ENCODE measurements at places on chromosomes 16 and 17. TPM values are rescaled to one million over a fixed set of nuclear protein-coding genes. Genes with fewer than 3 reads are reported as not detected.

CIBAR2 gene
- total RNA-seq: not detected

HSD11B2 gene
- 116 TPM for total RNA-seq

GPRC5B gene
- 3.5 TPM for total RNA-seq

ABCA9 gene
- total RNA-seq: 35.9 TPM

SPNS2 gene
- 25.5 TPM for total RNA-seq

DNA sequence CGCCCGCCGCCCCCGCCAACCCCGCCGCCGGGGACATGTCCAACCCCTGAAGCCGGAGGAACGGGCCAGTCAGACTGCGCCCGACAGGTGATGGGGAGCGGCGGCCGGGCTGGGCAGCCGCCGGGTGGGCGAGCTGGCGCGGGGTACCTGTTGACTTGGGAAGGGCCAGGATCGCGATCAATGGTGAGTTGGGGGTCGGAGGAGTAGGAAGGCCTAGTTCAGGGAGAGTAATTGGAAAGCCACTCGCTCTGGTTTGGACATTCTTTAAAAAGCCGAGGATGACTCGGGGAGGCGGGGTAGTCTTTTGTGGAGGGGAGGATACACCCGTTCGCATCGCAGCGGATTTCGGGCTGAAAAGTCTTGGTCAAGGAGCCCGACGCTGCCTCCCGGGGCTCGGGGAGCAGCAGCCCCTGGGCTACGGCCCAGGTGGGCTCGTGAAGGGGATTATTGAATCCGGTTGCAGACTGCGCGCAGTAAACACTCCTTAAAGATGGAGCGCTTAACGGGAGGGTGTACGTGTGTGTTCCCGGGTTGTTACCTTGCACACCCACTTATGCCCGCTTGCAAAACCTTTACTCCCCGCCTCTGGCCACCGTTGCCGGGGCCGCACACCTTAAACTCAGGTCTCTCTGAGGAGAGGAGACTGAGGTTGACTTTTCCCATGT, 123.8 kb downstream of the GOSR1 start:
- H3K27ac ChIP-seq: peak overlapping the region; percentile 88
- DNase-seq: peak; percentile 53
- H3K27me3 ChIP-seq: no peaks in the 10 kb centered on the region
- H3K4me1 ChIP-seq: no peaks in the 10 kb centered on the region
- H3K36me3 ChIP-seq: no peaks in the 10 kb centered on the region
- H3K4me3 ChIP-seq: peak overlapping the region; percentile 75

DNA sequence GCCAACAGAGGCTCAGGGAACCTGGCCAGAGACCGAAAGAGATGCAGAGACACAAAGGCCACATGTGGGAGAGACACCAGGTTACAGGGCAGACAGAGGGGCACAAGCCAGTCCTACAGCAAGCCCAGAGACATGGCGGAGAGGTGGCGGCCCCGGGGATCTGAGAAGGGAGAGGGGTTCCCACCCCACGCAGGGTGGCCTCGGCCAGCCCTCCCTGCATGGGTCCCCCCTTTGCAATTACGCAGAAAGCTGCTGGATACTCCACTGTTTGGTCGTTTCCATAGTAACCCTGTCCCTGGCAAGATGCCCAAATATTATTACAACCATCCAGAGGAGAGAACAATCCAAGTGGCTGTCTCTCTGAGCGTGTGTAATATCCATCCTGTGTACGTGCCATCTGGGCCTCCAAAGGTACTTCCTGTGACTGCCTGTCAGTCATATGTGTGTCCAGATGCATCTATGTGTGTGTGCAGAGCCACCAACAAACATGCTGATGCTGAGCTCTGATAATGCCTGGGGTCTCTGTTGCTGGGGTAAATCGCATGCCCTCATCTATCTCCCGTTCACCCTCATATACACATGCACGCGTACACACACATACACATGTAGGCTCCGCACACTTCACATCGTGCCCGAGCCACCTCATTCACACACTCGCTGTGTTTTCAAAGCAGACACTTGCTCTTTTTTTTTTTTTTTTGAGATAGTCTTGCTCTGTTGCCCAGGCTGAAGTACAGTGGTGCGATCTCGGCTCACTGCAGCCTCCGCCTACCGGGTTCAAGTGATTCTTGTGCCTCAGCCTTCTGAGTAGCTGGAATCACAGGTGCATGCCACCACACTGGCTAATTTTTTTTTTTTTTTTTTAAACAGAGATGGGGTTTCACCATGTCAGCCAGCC, 5.5 kb downstream of the PCGF2 start:
- DNase-seq: peak; percentile 75
- H3K4me1 ChIP-seq: peaks cover 7% of the 10 kb centered on the region
- H3K4me3 ChIP-seq: no peak overlapping the region

DNA sequence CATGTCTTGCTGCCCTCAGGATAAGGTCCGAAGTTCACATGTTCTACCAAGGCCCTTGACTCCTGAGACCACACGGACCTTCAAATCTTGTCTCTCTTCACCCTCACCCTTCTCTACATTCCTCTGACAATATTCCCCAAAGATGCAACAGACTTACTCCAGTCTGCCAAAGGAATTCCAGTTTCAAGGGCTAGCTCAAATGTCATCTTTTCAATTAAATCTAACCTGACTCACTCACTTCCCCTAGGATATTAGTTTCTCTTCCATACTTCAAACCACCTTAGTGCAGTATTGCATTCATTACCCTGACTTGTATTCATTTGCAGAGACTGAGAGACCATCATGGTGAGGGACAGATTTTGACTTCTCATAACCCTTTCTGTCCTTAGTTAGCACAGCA, 59.6 kb upstream of the ADCY9 start:
- DNase-seq: no peak
- no peaks in the 10 kb centered on the region for H3K4me1 ChIP-seq
- no peaks in the 10 kb centered on the region for H3K27me3 ChIP-seq
- H3K36me3 ChIP-seq: no peaks in the 10 kb centered on the region
